Stimulated activated CD4-positive, alpha-beta T cell treated with anti-CD3 and anti-CD28 coated beads, Interleukin-1b, Interleukin-23, amount 100 ng/mL, for 4 hours (primary cell): ENCODE measurements at places on chromosomes 3 and 15.

- DNase-seq = no peak
These were observed 164.7 kb upstream of the IQSEC1 start for GRCh38 chr3:13237776-13238490.

DNA sequence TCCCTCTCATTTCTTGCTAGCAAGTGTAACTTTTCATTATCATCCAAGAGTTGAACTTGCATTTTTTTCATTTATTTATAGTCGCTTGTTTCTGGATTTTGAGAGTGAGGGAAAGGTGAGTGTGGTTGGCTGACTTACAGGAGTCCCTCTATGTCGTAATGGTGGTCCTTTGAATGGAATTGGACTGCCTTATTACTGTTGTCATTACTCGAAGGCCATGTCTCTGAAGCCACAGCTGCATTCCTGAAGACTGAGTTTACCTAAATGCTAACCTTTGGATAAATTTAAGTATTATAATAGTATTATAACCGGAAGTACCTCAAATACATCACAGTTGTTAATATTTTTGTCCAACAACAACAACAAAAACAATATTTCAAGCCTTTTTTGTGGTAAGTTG lies 488.9 kb downstream of the GABRG3 start:
- DNase-seq = no peak

DNA sequence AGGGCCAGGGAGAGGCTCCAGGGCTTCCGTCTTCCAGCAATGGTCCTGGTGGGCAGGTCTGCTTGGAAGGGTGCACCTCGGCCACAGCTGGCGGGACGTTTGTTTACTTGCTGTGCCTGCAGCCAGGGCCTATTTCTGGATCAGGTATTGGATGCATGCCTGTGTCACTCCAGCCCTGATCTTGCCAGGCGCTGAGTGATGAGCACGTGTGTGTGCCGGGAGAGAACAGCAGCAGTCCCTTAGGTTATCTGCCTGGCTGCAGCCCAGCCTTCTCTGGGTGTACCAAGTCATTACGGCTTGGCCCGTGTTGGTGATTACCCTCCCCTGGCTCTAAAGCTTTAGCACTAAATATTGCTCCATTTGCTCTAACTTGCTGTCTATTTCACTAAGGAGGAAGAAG lies 14.9 kb downstream of the CCDC32 start:
- DNase-seq = no peak

DNA sequence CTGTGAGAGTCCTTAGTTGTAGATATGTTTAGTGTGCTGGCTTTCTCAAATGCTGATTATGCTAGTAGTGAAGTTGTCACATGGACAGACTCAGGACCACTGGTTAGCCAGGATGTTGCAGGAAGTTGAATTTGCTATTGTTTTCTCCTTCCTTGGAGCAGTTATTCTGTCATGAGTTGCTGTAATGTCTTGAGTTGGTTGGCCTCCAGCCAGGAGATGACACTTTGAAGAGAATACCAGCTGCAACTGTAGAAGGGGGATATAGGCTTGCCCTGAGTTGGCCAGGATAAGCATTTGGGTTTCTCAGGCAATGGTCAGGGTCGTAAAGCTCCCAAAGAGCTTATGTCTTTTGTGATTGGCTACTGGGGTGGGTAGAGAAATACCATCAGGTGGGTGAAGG lies 206.7 kb downstream of the ZNF621 start:
- no peak for DNase-seq

- DNase-seq = no peak
These were observed 421 bp downstream of the BMF start for GRCh38 chr15:40108061-40108854.

GRCh38 chr15:50116477-50116876 lies 2.6 kb downstream of the ATP8B4 start:
- no peak for DNase-seq

GRCh38 chr3:154421083-154421482 lies 8.9 kb downstream of the GPR149 start:
- DNase-seq = no peak

DNA sequence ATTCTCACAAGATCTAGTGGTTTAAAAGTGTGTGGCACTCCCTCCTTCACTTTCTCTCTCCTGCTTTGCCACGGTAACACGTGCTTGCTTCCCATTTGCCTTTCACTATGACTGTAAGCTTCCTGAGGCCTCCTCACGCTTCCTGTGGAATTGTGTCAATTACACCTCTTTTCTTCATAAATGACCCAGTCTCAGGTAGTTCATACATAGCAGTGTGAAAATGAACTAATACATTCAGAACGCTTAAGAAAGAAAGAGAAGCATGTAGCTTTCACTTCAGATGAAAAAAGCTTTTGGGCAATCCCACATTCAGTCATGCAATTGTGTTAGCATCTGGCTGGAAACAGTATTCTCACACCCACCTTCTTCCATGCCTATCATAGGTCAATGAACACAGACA lies 24.4 kb downstream of the P3H2 start:
- no peak for DNase-seq

GRCh38 chr3:124766113-124767095 lies 36.2 kb downstream of the UMPS start:
- DNase-seq = no peak

- DNase-seq = no peak
These were observed 200.1 kb downstream of the FAM43A start for GRCh38 chr3:194885766-194886165.

DNA sequence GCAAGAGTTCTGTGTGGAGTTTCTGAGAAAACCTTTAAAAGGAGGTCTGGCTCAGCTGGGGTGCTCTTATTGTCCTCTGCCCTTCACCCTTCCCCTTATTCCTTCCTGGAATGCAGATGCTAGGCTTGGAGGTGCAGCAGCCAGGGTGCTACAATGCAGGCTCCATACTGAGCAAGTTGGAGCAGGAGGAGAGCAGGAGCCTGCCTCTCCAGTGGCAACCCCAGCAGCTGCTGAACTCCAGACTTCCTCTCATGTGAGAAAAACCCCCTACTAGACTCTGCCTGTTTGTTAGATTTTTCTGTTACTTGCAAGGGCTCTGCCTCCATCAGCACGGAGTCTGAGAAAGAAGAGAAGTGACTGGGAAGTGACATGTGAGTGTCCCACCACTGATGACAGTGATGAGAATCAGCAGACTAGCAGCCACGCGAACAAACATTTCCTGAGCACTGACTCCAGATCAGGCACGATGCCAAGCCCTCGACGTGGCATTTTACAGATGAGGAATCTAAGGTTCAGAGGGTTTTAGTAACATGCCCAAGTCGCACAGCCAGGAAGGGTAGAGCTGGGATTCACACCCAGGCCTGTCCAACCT lies 16.1 kb upstream of the RARRES1 start:
- no peak for DNase-seq

DNA sequence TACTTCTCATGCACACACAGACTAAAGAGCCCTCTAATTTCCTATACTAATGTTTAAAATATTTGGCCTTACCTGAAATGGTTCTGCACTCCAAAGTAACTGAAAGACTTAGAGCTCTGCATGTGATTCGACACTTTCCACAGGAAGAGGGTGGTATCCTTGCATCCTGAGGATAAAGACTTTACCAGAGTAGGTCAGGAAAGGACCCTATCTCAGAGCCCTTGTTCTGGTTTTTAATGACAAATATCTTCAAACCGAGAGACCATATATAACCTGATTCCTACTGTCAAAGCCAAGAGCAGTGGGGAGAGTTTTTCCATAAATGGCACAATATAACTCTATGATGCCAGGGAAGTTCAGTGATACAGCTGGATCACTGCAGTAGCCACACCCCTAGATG lies at the start of gene GP5:
Gene GP5, minus strand, starts transcription at position 101 of the 400 bp plus-strand sequence. CDS start 984 bp downstream, outside the sequence.
- DNase-seq = no peak

- DNase-seq = no peak
These were observed 27.6 kb downstream of the PRR23E start for GRCh38 chr3:127220497-127220896.

DNA sequence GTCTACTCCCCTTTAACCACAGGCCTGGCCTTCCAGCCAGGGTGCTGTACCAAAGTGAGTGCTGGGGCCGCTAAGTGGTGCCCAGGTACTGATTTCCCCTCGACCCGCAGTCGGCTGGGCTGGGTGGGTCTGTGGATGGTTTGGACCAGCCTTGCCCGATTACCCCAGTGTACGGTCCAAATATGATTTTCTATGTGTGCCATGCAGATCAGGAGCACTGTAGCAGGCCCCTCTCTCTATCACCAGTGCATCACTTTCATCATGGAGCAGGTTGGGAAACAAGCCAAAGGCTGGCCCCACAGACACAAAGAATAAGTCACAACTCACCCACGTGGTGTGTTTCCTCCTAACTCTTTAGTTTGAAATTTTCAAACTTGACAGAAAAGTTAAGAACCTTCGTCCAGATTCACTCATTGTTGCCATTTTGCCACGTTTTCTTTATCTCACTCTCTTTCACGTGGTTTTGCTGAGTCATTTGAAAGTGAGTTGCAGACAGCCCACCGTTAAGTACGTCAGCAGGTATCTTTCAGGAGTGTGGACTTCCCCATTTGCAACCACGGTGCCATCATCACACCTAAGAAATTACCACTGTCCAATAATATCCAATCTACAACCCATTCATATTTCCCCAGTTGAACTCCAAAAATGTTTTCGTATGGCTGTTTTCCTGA lies 37.0 kb downstream of the ZNF710 start:
- peak; percentile 28 for DNase-seq

- no peak for DNase-seq
These were observed 8.7 kb downstream of the HYPK start for GRCh38 chr15:43808960-43809678.

DNA sequence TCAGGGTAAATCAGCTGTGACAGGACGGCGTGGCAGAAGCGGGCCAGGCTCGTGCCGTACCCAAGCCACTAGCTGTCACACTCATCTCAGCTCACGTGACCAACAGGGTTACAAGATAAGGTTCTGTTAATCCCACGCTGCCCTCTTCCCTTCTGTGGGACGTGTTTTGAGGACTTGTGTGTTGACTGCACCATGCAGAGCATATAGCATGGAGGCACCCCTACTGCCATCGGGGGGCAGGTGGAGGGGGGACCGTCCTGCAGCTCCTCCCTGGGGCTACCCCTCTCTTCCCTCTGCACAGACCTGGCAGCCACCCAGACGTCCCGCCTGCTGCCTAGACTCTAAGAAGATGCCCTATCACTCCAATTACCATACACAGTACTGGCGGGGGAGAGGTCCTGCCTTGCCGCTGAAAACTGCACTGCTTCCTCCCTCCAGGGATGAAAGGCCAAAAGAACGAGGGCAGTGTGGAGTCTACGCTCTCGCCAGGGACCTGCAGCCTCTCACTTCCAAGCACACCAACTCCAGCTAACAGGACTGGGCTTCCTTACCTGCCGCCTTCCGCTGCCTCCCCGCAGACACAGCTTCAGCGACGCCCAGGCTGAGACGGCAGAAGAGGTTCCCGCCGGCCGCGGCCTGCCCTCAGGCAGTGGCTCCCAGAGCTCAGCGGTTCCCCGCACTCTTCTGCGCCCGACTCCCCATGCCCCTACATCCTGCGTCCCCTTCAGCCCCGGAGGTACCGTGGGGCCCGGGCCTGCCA lies at the start of gene TNK2:
Gene TNK2, minus strand, starts transcription at position 618 of the 760 bp plus-strand sequence. CDS start 19,963 bp downstream, outside the sequence.
- peak; percentile 30 for DNase-seq

- DNase-seq = no peak
These were observed 7.6 kb upstream of the COL8A1 start for GRCh38 chr3:99630815-99631214.

GRCh38 chr15:100464888-100465287 lies 63.9 kb downstream of the CERS3 start:
- no peak for DNase-seq

- DNase-seq = no peak
These were observed 340.7 kb downstream of the RAP2B start for GRCh38 chr3:153502682-153503081.

- DNase-seq = no peak
These were observed 15.2 kb downstream of the GABRA5 start for GRCh38 chr15:26882112-26882511.

- no peak for DNase-seq
These were observed 28.3 kb upstream of the TMEM42 start for GRCh38 chr3:44833394-44833793.

DNA sequence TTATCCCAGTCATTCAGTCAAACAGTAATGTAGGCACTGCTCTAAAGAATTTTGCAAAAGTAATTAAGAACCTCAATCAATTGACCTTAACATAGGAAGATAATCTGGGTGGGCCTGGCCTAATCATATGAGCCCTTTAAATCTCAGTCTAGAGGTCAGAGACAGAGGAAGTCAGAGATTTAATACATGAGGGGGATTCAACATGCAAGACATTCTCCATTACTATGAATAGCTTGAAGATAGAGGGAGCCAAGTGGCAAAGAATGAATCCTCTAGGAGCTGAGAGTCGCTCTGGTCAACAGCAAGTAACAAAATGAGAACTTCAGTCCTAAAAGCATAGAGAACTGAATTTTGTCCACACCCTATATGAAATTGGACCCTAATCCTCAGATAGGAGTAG lies 39.0 kb upstream of the MBNL1 start:
- no peak for DNase-seq

- no peak for DNase-seq
These were observed at the start of gene SLC15A2 for GRCh38 chr3:121894301-121894990. Gene SLC15A2 (plus strand): TSS chr3:121894401. CDS start chr3:121894477, 76 bp downstream.

DNA sequence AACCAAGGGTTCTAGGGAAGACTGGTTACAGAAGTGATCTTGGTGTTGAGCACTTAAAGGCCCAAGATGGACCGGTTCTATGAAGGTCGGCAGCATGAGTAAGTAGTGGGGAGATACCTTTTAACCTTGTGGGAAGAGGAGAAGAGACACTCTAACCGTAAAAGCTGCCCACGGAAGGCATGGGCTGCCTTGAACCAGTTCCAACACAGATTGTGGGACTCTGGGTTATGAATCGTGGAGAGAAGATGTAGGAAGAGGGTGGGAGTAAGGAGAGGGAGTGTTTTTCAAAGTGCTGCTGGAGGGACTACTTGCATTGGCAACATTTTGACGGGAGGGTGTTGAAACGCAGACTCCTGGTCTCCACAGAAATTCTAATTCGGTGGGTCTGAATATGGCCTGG lies 67.1 kb downstream of the CRYGS start:
- DNase-seq = no peak

DNA sequence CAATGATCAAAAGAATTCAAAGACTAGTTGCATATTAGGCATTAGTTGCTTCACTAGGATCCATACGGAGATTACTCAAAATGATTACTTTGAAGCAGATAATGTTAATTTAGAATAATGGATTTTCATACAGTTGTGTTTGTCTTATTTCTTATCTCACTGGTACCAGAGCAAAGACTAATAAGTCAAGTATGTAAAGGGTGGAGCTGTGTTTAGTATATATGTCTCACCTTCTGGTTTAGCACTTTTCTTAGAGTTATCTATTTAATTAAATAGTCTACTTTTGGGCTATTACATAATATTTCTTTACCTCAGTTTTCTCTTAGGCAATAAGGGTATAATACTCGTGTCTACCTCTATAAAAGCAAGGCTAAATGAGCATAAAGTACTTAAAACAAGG lies 18.8 kb downstream of the TMEM207 start:
- no peak for DNase-seq

GRCh38 chr3:16721494-16721893 lies 116.3 kb upstream of the DAZL start:
- DNase-seq = no peak

GRCh38 chr3:194485881-194486539 lies 792 bp downstream of the ATP13A3 start:
- peak; percentile 55 for DNase-seq

- no peak for DNase-seq
These were observed 69.7 kb downstream of the USF3 start for GRCh38 chr3:113626503-113627371.

GRCh38 chr3:105166893-105167292 lies 199.8 kb upstream of the ALCAM start:
- no peak for DNase-seq
